ENCODE measurements at places on chromosomes 2 and 18. TPM values are rescaled to one million over a fixed set of nuclear protein-coding genes. Genes with fewer than 3 reads are reported as not detected.

DNA sequence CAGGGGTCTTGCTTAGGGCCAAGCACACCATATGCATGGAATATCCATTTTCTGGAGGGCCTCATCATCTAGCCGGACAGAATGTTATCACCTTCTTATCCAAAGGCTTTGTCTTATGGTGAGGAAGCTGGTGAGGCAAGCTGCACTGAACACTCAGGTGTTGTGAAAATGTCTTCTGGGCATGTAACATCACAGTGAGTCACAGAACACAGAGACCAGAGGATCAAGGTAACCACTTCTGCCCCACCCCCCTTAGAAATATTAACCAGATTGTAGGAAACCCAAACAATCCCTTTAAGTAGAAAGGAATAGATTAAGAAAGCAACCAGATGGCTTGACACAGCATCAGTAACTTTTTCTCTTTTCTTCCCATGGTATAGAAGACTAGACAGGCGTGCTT is 51.1 kb downstream of the MYO5B start:
- DNase-seq = no peak

- no peak for DNase-seq
These were observed 4.5 kb upstream of the BCL2L11 start for GRCh38 chr2:111116011-111116746.

DNA sequence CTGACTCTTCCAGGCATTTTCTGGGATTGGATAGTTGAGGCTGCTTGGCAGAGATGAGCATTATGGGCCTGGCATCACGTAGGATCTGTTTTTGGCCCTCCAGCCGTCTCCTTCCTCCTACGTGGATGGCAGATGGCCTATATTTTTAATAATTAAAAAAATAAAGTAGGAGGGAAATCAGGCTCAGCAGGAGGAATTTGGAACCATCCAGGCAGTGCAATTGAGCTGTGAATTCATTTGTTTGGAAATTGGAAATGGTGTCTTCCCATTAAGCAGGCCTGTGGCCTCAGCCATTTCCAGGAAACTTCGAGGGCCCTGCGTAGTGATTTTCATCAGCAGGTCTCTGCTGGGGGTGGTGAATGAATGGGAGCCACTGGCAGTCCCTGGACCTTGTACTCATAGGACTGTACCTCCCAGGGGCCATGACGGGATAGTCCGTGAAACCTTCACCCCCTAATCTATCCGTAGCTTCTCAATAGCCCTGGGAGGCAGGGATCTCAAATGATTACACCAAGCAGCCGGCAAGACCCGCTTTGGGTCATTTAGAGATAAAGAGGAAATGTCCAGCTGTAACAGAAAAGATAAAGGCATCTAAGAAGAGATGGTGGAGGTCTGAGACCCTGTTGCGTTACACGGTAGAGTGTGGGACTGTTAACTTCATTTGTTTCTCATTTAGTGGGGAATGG is 73.1 kb upstream of the TNP1 start:
- no peak for DNase-seq

Gene PAX8
- 6.2 TPM for total RNA-seq

All from mucosa of descending colon (tissue), 3 donors.